ENCODE measurements at places on chromosomes 11 and 22.

DNA sequence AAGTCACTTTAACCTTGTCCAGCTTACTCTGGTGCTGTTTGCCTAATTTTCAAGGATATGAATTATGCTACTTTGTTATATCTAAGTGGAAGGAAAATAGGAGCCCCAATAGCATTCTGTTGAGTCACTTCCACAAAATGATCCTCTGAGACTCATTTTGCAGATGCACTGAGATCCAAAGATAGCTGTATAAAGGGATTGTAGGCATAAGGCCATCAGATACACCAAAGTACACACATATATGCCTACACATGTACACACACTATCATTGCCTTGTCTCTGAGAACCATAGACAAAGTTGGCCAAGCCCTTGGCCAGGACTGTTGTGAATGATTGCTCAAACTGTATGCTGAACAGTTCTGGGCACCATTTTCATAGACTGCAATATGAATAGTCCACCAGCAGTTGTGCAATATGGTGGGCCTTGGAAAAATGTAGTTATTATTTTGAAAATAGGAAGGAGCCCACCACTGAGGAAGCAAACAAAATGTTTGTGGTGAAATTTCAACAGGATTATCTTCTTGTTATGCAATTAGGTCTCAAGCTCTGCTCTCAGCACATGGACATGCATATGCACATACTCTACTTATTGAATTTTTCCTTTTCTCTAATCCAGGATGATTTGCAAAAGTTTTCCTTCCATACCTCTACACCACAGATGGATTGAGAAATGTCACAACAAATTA, 186.0 kb upstream of the CTSC start:
- no peak for DNase-seq

- DNase-seq, result no peak
Observed at GRCh38 chr11:64994318-64994717, 2.5 kb downstream of the BATF2 start.

GRCh38 chr11:83976086-83976485, 689.9 kb upstream of the CCDC90B start:
- DNase-seq, result no peak

GRCh38 chr11:199782-200181, 6.9 kb downstream of the SCGB1C1 start:
- DNase-seq, result no peak
